Fibroblast of lung (primary cell): ENCODE measurements at places on chromosomes 5 and 9. TPM values are rescaled to one million over a fixed set of nuclear protein-coding genes. Genes with fewer than 3 reads are reported as not detected.

The ARL15 gene
- polyA plus RNA-seq, result 16.3 and 20.6 TPM in 2 replicates

The PCDHGA7 gene
- 2.7 and 3.0 TPM in 2 replicates for polyA plus RNA-seq

The LURAP1L gene
- 26.0 and 39.9 TPM in 2 replicates for polyA plus RNA-seq

The BRINP1 gene
- polyA plus RNA-seq, result 0.02 and 0.06 TPM in 2 replicates

- no peak for DNase-seq
Measured at GRCh38 chr9:35599763-35600604, 5.1 kb upstream of the TESK1 start.
